ENCODE measurements at places on chromosomes 1 and 21.

DNA sequence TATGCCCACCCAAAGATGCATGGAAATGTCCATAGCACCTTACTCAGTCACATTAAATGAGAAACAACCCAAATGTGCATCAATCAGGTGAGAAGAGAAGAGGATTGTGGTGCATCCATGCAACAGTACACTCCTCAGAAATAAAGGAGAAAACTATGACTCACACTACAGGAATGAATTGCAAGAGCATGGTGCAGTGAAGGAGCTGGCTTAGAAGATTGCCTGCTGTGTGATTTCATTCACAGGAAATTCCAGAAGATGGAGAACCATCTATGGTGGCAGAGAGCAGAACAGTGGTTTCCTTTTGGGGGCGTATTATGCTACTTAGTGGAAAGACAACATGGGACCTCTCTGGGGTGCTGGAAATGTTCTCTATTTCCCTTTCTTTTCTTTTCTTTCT lies 278.6 kb upstream of the AJAP1 start:
- DNase-seq, result peak; percentile 12

DNA sequence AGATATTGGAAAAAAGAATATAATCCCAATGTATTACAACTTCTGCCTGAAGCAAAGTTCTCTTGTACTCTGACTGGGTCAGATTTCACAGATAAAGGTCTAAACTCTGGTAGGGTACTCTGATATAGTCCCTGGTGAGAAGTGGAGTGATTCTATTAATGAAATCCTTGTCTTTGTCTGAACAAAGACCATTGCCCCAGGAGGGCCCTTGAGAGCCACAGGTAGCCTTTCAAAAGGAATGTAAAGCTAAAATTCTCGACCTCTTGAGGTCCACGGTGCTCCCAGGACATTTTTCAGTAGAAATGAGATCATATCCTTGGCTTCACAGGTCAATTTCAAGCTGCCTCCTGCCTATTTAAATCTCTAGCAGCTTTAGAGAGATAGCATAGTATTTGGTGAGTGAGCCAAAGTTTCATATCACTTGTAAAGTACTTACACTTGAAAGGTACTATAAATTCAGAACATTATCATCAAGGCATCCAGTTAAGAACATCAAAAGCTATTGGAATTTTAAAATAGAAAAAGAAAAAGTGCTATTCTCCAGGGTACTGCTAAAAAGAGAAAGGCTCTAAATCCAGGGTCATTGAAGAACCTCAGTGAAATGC lies 10.1 kb downstream of the TNNI3K start:
- DNase-seq, result no peak

DNA sequence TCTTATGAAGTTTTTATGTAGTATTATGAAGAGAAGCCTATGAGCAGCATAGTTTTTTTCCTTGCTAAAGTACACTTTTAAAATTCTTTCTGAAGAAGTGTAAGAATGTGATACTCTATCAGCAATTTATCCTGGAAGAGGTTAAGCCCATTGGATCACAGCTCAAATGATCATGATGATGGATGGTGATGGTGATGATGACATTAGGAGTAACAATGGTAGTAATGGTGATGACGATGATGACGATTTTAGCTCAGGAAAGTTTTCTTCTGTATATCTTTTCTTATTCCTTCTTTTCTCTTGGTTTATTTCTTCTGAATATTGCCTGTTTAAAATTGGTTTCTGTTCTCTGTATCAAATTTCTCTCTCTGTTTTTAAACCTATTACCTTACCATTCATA lies 262.9 kb upstream of the DUSP10 start:
- no peak for DNase-seq

- peak; percentile 31 for DNase-seq
Observed at GRCh38 chr1:55143684-55144083, 71.5 kb downstream of the USP24 start.

GRCh38 chr21:44487831-44488230 lies 32.5 kb downstream of the LRRC3 start:
- no peak for DNase-seq

GRCh38 chr1:229884765-229885164 lies 182.3 kb upstream of the GALNT2 start:
- no peak for DNase-seq

DNA sequence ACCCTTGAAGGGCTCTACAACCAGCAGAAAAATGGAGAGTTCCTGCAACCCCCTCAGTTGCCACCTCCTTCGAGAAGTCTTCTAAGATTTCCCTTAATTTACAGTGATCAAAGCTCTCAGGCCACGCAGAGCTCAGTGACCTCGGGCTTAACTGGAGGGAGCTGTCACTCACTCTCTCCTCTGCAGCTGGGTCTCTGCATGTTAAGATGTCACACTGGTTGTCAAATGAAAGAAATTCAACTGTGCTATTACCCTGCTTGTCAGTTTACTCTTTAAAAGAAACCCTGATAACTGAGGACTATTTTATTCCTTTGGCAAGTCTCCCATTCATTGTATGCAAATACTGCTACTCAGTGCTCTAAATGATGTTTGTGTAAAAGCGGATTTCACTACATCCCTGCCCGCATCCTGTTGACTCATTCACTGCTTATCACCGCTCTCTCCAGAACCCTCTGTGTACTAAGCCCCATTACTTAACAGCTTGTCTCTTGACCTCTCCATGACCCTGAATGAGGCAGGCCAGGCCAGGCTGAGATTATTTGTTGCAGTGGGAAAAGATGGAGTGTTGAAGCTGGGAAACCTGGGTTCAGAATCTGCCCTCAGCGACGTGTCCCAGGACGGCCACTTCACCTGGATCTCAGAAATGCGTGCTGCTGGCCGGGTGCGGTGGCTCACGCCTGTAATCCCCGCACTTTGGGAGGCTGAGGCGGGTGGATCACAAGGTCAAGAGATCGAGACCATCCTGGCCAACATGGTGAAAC lies 13.7 kb downstream of the DHRS3 start:
- DNase-seq, result peak; percentile 99

DNA sequence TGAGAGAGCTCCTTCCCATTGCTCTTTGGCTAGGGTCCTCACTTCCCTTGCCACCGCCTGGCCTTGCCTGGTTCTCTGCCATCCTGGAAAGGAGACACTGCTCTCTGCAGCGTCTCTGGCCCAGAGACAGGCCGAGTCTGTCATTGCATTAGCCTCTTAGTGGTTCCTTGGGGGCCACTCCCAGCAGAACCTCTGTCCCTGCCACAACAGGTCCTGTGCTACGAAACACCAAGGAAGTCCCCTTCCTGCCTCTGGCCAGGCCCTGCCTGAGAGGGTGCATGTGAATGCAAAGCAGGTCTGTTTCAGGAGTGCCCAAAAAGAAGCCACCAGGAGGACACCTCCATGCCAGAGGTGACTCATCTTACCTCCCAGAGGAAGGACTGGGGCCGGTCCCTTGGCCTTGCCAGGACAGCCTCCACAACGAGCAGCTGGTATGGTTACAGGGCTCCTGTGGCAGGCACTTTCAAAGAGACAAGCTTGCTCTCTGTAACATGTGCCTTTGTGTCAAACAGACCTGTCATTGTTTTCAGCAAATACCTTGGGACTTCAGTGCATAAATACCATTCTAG lies 59.6 kb downstream of the VPS26C start:
- DNase-seq, result peak; percentile 39

- no peak for DNase-seq
Observed at GRCh38 chr1:55234016-55234415, 18.9 kb upstream of the USP24 start.

GRCh38 chr1:54127594-54128300 lies 25.1 kb downstream of the CDCP2 start:
- no peak for DNase-seq

- DNase-seq, result no peak
Observed at GRCh38 chr1:165284454-165284853, 72.1 kb downstream of the LMX1A start.

DNA sequence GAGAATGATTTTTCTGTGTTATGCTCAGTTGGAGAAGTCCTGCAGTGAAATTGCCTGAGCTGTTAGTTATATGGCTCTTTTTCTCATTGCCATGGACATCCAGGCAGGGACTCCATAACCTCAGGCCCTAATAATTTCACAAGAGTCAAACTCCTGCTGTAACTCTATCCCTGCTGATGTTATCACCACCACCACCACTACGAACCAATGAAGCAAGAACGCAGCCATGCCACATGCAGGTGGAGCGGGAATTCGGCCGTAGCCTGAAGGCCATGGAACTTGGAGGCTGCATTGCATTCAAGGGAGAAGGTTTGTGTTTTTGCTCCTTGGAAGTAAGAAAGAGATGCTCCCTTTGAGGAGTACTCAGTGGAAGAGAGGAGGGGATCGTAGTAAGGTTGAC lies 16.8 kb upstream of the DLGAP3 start:
- DNase-seq, result no peak

DNA sequence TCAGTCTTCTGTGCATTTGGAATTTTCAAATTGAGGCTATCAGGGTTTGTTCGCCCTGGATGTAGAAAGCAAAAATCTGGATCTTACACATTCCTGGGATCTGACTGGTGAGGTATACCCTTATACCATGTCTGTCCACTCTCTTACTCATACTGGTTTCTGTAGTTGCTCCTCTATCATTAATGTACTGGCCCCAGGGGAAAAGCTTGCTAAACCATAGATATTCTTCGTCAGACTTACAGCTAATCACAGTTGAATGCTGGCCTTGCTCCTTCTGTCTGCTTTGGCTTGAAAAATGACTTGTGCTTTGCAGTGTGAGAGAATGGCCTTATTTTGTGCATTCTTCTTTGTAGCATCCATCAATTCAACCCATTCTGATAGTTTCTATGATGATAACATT lies 30.5 kb downstream of the TBCE start:
- peak; percentile 16 for DNase-seq

DNA sequence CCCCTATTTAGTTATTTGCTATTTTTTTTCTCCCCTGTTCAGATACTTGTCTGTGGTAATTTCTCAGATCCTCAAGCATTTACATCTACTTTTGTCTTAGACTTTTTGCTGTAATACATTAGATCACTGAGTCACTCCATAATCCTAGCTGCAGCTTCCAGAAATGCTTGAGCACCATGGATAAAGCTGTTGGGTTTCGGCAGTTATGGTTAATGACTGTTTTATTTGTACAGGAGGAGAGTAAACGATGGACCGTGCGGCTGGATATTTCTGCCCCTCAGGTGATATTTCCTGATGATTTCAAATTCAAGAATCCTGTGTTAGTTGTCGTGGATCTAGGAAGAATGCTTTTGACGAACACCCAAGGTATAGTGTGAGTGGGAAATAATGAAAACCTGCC lies 42.9 kb downstream of the VPS13D start:
- DNase-seq, result no peak

GRCh38 chr1:51750218-51750617 lies 128.3 kb downstream of the NRDC start:
- no peak for DNase-seq

DNA sequence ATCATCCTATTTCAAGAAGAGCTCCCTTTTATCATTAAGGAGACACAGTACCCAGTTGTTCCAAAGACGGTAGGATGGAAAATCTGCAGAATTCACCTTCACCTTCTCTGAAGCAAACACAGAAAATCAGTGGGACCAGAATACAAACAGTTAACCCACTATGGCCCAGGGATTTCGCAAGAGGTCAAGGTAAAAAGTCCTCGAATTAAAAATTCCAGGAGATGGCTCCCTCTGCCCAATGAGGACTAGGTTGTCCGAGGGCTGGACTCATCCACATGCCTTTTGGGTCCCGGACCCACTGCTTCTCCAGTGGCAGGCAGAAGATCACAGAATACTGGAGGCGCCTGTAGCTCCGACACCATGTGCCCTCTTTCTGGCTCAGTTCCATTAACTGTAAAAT lies 42.9 kb downstream of the RCAN1 start:
- DNase-seq, result no peak

DNA sequence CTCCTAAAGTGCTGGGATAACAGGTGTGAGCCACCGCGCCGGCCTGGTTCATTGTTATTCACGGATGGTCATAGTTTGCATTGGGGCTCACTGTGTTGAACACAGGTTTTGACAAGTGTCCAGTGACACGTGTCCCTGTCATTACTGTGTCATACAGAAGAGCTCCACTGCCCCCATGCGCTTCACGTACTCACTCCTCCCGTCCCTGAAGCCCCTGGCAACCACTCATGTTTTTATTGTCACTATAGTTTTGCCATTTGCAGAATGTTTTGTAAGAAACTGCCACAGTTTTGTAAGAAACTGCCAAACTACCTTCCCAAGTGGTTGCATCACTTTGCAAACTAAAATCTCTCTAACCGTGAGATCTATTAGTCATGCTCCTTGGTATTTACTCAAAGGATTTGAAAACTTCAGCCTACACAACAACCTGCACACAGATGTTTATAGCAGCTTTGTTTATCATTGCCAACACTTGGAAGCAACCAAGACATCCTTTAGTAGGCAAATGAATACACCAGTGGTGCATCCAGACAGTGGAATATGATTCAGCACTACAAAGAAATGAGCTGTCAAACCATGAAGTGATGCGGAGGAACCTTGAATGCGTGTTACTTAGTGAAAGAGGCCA lies 163.2 kb upstream of the COL6A1 start:
- DNase-seq, result peak; percentile 93

- DNase-seq, result peak; percentile 58
Observed at GRCh38 chr1:41890825-41891198, 27.9 kb downstream of the HIVEP3 start.

DNA sequence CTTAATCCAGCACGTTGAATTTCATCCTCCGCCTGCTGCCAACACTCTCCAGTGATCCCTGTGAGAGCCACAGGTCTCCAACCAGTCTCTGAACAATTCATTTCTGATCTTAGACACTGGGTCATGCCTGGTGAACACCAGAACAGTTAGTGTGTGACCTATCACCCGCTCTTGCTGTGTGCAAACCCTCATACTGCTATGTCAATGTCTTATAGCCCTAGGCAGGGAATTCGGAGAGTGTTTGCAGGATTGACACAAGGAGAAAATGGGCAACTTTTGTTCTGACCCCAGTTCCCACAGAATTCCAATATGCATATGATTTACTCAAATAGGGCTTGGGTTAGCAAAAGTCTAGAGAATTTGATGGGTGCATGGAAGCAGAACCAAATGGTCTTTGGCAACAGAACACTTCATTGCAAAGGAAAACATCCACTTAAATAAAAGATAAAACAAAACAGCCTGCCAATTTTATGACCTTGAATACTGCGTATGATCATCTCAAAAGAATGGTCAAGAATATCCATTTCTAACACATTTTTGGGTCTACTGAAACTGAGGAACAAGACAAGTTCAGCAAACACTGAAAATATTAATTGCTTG lies 23.0 kb upstream of the GUCA2B start:
- peak; percentile 2 for DNase-seq

GRCh38 chr1:179995576-179995975 lies 41.0 kb downstream of the CEP350 start:
- DNase-seq, result no peak

DNA sequence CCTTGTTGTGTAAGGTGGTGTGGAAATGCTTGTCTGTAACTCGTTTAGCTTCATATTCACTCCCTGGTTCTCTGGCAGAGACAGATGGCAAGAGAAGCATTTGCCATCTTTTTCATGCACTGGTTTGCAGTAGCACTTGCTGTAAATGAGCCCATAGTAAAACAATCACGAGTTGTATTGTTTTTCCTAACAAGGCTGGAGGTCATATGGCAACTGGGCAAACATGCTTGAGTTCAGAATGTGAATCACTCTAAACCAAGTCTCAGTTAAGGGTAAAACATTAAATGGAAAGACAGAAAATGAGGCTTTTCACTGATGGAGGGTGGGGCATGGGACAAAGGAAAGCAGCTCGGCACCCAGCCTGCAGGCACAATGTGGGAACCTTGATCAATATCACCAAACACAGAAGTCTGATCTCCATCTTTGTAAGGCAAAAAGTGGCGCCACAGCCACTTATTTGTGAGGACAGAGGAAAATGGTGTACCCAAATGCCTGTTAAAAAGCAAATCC lies 26.5 kb upstream of the LPAR3 start:
- no peak for DNase-seq
